ENCODE measurements at places on chromosomes 5 and 9.

DNA sequence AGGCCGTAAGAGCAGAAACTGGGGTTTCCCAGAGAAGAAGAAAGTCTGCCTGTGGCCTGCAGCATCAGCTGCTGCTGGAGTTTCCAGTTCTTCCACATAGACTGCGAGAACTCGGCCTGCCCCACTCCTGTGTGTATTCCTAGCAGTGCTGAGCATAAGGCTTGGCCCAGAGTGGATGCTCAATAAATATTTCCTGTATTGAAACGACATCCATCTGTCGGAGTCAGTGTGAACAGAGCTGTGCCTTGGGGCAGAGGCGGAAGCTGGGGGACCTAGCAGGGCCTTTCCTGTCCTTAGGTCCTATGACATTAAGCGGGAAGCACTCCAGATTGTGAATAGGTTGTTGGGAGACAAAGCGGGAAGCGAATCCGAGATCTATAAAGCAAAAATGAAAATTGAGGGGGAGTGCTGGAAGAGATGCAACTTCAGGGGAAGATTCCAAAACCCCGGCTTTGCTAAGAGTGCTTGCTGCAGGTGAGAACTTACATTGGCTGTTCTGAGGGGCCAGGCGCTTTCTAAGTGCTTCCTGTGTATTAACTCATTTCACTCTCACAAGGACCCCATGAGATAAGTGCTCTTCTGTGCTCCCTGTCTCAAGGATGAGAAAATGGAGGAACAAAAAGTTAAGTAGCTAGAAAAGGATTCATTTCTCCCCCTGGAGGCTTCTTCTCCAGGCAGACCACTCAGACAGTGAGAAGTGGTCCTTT is 76.1 kb upstream of the CXCL14 start:
- DNase-seq, result no peak

DNA sequence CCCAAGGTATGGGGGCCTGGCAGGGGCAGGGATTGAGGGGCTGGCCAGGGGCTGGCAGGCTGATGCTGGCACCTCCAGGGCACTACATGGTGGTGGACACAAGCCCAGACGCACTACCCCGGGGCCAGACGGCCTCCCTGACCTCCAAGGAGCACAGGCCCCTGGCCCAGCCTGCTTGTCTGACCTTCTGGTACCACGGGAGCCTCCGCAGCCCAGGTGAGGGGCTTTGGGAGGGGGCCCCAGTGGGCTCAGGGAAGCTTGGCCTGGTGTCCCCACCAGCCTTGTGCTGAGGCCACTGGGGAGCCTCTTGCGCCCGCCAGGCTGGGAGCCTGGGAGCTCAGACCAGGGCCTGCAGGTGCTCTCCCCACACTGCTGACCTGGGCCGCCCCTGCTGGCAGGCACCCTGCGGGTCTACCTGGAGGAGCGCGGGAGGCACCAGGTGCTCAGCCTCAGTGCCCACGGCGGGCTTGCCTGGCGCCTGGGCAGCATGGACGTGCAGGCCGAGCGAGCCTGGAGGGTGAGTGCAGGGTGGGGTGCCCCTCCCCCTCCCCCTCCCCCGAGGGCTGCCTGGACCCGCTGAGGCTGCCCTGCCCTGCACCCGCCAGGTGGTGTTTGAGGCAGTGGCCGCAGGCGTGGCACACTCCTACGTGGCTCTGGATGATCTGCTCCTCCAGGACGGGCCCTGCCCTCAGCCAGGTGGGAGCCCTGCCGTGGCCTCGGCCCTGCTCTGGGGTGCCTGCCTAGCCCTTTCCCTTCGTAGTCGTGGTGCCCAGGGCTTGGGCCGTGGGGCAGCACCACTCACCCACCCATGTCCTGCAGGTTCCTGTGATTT is 5.7 kb downstream of the MAMDC4 start:
- no peak for DNase-seq

DNA sequence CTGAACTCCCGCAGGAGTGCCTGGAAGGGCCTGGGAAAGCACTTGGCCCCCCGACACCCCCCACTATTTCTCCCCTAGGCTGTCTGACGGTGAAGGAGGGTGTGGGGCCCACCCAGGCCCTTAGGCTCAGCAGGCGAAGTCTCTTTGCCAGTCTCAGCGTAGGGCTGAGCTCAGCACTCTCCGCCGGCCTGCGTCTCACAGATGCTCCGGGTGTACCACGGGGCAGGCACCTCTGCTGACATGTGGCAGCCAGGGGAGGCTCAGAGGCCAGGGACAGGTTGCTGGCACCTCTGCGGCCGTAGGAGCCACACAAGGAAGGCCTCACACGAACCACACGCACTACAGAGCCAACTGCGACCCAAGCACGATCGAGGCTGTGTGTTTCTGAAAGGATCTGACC is 114.2 kb downstream of the VAV2 start:
- DNase-seq, result no peak

DNA sequence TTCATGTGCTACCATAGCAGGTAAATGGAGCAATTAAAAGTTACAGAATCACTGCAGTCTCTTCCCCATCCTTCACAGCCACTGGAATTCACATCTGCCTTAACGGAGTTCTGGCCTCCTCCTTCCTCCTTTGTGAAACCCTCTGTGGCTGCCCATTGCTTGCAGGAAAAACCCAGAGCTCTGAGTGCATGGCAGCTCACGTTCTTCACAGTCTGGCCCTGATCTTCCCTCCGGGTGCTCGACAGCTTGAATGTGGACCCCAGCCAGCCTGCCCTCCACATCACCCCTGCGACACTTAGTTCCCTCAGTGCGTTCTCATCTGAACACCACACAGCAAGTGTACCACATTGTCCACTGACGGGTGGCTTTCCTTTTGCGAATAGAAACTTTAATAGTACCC is 63.2 kb upstream of the RUFY1 start:
- no peak for DNase-seq

- no peak for DNase-seq
Measured at GRCh38 chr9:4714266-4715016, 26.6 kb downstream of the AK3 start.

DNA sequence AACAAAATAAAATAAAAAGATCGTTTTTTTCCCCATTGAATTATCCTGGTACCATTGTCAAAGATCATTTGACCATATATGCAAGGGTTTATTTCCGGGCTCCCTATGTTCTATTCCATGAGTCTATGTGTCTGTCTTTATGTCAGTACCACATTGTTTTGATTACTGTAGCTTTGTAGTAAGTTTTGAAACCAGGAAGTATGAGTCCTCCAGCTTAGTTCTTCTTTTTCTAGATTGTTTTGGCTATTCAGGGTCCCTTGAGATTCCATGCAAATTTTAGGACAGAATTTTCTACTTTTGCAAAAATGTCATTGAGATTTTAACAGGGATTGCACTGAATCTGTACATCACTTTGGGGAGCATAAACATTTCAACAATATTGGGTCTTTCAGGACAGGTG is 18.7 kb upstream of the EEIG1 start:
- no peak for DNase-seq

GRCh38 chr5:125463466-125464092 is 717.1 kb upstream of the ZNF608 start:
- no peak for DNase-seq

GRCh38 chr5:110333384-110333783 is 393.1 kb downstream of the TMEM232 start:
- no peak for DNase-seq

DNA sequence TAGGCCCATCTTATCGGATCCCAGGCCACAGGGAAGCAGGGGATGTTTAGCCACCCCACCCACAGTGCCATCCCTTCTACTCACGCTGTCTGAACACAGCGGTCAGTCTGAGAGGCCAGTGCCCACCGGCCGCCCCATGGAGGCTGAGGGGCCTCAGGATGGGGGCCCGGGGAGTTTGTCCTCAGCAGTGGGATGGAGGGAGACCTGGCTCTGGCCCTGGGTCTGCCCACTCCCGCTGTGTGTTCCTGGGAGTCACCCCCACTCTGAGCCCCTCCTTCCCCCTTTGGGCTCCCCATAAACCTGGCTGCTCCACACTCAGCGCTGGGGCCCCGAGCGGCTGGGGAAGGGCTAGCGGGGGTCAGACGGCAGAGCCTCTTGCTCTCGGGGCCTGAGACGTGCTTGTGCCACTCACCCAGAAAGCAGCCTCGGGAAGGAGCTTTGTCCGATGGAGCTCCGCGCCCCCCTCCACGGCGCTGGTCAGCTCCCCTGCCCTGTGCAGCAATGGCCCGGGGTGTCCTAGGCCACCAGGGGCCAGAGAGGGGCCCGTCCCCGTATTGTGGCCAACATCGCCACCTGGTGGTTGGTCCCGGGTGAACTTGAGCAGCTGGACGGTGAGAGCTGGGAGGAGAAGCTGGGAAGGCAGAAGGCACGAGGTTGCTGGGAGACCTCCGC is 10.9 kb upstream of the LAMC3 start:
- DNase-seq, result no peak

DNA sequence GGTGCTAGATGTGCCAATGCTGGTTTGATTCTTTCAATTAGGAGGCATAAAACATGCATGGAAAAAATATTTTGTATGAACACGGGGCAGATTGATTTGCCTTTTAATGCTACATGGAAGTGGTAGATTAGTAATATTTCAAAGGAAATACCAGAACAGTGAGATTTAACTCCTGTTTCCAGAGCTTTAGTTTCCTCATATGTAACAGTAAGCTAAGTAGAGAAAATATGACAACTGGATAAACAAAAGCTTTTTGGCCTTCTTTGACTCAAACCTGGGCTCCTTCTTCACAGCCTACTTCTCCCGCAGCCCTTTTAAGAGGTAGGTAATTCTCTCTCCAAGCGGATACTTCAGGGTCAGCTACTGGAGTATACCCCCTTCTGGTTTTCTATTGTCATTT is 254.2 kb upstream of the TRPC7 start:
- no peak for DNase-seq

GRCh38 chr9:132214027-132214622 is 52.3 kb downstream of the NTNG2 start:
- no peak for DNase-seq

DNA sequence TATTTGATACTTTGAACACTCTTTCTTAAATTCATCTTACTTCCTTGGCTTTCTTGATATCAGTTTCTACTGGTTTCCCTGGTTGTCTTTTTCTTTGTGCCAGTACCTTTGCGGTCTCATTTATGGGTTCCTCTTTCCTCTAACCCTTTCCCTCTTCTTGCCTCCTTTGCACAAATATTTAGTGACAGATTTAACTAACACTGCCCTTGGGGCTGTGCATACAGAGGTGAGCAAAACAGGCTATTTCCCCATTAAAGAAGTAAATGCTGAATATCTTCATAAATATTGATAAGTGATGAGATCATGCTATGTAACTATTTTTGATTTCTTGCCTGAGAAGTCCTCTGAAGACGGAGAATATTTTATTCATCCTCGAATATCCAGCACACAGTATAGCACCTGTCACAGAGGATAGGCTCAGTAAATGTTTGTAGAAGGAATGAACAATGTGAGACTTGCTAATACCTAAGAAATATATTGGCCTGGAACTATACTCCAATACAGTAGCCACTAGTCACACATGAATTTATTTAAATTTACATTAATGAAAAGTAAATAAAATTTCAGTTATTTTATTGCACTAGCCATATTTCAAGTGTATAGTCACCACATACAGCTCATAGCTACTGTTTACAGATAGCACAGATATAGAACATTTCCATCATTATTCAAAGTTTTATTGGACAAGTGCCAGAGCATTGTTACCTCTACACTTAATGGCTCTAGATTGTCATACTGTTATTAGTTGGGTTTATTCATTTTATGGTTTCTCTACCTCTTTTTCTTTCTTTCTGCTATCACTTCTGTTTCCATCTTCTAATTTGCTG is 90.4 kb downstream of the RIC1 start:
- DNase-seq, result no peak

- DNase-seq, result no peak
Measured at GRCh38 chr5:148939676-148940075, 113.3 kb downstream of the ADRB2 start.
